Retina (tissue), 1 donor: ENCODE measurements at places on chromosomes 3 and 15.

GRCh38 chr15:28167042-28167441, 67.9 kb upstream of the OCA2 start:
- no peak for DNase-seq

- DNase-seq: peak; percentile 45
Observed at GRCh38 chr15:70152070-70152480, 54.4 kb upstream of the TLE3 start.

DNA sequence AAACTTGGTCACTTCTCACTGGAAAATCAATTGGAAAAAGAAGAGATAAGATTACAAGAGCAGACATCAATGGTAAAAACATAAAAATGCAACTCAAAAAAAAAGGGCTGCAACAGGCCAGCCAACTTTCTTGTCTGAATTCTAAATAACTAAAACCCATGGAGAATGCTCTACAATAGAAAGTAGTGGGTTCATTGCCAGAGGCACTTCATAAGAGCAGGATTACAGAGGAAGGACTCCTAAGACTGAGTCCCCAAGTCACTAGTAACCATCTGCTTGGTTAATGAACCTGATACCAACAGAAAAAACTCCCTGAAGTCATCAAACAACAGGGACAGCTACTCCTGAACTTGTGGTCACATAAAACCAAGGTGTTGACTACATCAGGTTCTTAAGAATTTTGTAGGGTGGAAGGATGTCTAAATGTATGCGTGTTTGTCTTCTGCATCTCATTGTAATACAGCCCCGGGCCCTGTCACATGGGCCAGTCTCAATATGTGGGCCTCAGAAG, 148.6 kb downstream of the IMPG2 start:
- DNase-seq: no peak

- DNase-seq: no peak
Observed at GRCh38 chr3:183490211-183490601, 61.8 kb upstream of the MCF2L2 start.

GRCh38 chr3:55405436-55405835, 81.7 kb downstream of the WNT5A start:
- DNase-seq: no peak

DNA sequence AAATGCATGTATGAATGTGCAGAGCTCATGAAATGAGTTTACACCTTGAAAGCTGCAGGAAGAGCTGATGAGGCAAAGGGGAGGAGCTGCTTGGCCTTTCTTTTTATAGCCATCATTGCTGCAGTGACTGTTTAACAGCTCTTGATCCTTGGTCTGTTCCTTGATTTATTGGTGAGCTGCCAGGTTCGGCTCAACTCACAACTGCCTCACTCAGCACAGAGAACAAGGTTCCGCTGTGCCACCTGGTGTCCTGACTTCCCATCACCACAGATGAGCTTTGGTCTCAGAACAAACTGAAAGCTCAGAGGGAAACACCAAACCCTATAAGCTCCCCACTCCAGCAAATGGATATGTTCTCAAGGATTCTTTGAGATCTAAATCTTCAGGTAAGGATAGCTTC, 626.1 kb downstream of the MAGI1 start:
- DNase-seq: no peak

- DNase-seq: peak; percentile 47
Observed at GRCh38 chr15:98904544-98904943, 103.0 kb downstream of the PGPEP1L start.

GRCh38 chr3:13582366-13583250, 33.7 kb downstream of the FBLN2 start:
- no peak for DNase-seq

DNA sequence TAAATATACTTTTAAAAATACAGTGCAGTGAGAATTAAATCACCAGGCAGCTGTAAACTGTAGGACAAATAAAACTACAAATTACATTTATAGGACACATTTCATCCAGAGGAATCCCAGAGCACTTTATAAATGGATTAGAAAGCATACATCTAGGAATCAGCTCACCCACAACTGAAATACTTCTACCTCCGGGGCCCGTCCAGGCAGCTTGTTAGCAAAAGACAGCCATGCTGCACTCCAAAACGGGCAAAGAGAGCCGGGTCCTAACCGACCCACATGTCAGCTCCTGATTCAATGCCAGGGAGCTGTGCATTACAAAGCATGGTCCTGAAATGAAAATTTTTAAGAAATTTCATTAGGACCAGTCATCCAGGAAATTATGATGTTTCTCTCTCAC, 234.1 kb downstream of the CBLB start:
- DNase-seq: no peak

DNA sequence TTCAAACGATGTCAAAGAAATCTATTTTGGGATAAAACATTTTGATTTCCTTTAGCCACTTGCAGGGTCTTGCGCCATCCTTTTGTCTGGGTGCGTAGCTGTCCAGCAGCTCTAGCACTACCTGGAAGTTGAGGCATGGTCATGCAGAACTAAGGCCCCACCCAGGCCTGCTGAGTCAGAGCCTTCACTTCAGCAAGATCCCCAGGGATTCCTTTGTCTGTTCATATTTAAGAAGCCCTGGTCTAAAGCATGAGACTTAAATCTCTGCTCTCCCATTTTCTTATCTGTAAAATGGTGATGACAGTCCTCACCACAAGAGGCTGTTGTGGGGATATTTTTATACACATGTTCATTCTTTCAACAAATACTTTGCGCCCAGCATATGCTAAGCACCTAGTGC, 99.0 kb upstream of the CTDSPL start:
- DNase-seq: no peak

GRCh38 chr3:153768561-153769469, 352.4 kb upstream of the ARHGEF26 start:
- DNase-seq: peak; percentile 53

DNA sequence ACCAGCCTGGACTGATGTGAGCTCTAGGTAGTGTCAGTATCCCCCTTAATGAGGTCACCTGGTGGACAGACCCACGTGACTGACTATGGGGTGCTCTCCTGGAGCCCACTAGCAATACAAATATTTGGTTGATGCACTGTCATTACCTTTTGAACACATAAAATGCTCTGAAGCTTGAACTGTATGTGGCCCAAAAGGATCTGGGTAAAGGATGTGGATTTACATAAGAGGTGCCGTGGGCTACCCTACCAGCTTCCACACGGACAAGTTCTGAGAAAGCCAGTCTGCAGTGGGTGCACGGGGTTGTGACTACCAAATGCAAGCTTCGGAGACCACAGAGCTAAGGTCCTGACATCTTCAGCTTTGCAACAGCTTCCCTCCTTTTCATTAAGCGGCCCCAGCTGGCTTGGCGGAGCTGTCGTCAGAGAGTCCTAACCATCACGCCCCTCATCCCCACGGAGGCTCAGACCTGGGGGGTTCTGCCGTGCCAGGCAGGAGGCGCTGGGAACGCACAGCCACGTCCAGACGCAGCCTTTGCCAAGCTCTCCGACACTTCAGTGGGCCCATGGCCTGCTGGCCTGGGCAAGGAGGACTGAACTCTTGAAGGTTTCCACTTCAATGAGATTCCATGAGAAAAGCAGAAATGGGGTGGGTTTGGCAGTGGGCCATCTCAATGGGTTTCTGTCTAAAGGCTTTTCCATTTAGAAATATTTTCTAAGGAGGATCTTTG, 228.3 kb downstream of the ADAMTS17 start:
- DNase-seq: peak; percentile 22

DNA sequence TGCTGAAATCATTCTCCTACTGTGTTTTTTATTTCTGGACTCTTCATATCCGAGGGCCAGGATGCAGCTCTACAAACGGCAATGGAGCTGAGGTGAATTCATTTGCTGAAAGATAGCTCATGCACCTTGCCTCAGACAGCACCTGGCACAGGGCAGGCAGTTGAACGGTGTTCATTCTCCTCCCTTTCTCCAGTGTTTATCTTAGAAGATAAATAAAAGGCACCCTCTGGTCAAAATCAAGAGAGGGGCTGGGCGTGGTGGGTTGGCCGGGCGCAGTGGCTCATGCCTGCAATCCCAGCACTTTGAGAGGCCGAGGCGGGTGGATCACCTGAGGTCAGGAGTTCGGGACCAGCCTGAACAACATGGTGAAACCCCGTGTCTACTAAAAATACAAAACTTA, 79.3 kb upstream of the LMOD3 start:
- DNase-seq: no peak

- DNase-seq: no peak
Observed at GRCh38 chr3:44419116-44419922, 58.2 kb downstream of the ZNF445 start.

GRCh38 chr3:6447166-6447801, 413.6 kb upstream of the GRM7 start:
- no peak for DNase-seq

DNA sequence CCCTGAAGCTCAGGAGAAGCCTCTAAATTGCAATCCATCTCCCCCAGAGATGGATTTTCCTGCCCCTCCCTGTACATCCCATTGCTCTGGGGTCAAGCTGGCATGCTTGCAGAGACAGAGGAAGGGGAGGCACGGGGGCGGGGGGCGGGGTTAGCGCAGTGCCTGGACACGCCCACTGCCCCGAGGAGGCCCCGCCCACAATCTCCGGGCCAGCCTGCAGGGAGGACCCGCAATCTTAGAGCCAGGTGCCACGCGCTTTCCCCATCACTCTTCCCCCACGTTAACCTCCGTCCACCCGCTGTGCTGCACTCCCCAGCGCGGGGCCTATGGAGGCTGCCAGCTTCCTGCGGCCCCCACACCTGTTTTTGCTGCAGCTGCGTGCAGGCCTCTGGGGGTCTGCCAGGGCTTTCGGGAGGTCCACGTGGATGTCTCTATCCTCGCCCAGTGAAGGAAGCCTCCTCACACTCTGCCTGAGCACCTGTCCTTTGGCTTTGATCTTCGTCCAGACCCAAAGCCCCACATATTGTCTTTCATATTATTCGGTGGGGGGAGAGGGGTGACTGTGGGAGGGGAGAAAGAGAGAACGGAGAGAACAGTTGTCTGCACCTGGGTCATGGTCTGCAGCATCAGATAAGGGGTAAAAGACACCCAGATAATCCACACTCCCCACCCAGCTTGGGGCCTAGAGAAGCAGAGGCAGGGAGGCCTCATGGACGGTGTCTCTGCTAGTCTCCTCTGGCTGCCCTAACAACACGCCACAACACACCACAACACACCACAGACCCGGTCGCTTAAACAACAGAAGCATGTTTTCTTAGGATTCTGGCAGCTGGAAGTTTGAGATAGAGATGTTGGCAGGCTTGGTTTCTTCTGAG, 118.0 kb upstream of the MEF2A start:
- no peak for DNase-seq

DNA sequence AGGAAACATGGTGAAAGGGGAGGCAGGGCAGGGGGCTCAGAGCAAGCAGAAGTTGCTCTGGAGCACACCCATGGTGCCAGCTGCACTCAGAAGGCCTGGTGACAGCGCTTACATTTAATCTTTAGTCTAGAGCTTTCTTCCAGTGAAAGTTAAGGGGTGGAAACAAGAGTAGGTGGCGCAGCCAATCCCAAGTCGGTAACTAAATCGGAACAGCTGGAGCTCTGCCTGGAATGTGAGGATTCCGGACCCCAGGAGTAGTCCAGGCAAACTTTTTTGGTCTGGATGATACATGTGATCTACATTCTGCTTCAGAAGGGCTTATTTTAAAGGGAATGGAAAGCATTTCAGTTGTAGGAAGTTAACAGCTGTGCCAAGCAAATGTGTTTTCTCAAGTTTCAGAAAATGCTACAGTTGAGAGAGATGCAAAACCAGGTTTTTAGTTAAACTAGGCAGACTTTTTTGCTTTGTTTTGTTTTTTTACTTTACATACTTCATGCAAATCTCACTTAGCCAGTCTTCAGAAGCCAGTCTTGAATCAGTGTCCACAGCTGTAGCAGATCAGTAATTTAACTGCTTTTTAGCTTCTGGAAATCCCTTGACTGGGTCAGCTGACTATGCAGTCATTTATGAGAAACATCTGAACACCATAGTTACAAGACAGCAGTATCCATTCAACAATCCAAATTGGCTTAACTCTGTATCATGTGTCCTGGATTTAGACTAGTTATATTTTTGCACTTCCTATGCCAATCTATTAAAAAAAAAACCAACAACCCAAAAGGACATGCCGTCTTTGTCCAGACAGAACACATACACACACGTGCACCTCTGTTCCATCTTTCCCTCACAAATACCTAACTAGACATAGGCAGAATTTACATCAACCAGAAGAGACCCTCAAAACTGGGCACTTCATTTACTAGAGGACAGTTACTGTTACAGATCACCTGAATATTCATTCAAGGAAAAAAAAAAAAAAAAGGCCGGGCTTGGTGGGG, 33.2 kb downstream of the ZNF106 start:
- DNase-seq: peak; percentile 50

- no peak for DNase-seq
Observed at GRCh38 chr3:130380398-130380797, 34.9 kb downstream of the COL6A5 start.

DNA sequence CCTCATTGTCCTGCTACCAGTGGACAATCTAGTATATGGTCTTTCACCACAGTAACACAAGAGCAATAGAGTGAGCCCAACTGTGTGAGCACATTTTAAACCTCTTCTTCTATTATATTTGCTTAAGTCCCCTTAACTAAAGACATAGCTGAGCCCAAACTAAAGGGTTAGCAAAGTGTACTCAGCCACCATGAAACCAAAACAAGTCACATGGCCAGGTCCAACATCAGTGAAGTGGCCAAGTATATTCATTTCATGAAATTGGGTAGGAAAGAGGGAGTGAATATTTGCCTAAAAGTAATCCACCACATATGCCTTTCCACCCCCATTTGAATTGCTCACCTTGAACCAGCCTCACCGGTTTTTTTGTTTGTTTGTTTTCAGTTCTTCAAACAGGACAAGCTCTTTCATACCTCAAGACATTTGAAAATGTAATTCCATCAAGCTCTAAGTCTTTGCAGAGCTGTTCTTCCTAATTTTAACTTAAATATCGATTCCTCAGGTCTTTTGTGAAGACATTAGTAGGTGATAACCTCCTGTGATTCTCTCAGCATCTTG, 327.0 kb upstream of the SEMA6D start:
- DNase-seq: no peak

DNA sequence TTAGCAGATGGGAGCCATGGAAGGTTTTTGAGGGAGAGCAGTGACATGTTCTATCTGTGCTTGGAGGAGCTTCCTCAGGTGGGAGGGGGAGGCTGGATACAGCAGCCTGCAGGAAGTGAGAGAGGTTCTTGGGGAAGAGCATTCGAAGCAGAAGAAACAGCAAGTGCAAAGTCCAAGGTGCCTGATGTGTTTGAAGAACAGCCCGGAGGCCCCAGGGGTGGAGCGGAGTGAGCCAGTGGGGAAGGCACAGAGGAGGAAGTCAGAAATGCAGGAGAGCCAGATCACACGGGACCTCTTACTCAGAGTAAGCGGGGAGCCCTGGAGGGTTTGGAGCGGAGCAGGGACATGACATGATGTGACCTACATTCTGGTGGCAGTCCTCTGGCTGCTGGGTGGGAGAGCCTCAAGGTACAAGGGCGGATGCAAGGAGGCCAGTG, 10.8 kb downstream of the ITGA11 start:
- DNase-seq: peak; percentile 63

GRCh38 chr3:191531434-191531972, 70.5 kb downstream of the PYDC2 start:
- no peak for DNase-seq

DNA sequence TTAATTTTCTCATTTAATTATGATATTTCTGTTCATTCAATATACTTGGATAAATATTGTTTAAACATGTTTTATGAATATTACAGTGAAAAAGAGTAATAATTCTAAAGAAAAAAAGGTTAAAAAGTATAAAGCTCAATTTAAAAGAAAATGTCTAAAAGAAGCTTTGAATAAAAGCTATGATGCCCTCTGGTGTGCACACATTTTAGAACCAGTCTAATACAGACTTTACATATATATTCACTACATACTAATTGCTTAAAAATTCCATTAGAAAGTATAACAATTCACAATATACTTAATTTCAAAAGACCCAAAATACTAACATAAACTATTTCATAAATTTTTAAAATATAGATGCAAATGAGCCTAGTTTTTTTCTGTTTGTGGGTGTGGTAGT, 909.1 kb upstream of the ROBO1 start:
- DNase-seq: no peak

GRCh38 chr3:123328851-123329635, 119.8 kb downstream of the ADCY5 start:
- DNase-seq: peak; percentile 91
